Suppressor macrophage treated with lipopolysaccharide for 4 hours (primary cell): ENCODE measurements at places on chromosomes 5 and 9.
A peak's percentile ranks its signal among the peaks of the same experiment; 100 is the strongest.

- DNase-seq, result no peak
Measured at GRCh38 chr5:141786700-141787099, 91.5 kb downstream of the PCDH1 start.

GRCh38 chr9:5419987-5420386 is 17.7 kb downstream of the PLGRKT start:
- DNase-seq, result no peak

GRCh38 chr9:127179633-127180441 is 57.4 kb upstream of the ANGPTL2 start:
- DNase-seq, result no peak

DNA sequence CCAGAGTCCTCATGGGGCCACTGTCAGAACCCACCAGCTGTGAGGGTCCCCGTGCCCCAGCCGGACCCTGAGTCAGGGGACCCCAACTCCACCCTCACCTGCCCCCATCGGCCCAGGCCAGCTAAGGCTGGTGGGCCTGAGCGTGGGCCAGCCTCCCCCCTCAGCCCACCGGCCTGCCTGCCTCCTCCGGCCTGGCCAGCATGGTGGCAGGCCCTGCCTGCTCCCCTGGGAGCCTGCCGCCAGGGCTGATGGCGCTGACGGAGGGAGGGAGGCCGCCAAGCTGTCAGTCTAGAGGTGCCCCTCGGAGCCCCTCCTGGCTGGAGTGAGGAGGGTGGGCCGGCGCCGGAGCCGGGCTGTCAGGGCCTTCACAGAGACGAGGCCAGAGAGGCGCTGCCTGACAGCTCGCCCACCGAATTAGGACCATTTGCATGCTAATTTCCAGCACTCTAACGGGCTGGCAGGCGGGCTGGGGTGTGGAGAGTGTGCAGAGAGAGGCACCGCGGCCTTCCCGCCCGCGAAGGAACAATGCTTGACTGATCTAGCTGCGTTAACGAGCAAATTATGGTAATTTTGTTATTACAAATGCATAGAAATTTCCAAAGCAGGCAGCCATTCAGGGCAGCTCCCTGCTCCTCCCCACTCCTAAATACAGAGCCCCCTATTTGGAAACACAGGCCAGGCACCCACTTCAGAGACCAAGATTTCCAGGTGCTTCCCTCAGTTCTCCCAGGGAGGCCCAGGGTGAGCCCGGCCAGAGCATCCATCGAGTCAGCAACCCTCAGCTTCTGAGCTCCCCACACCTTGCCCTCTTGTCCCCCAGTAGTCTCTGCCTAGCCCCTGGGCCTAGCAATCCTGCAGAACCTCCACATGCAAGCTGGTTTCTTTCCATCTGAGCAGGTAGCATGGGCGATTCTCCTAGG is 169.3 kb downstream of the PAX5 start:
- DNase-seq, result no peak

DNA sequence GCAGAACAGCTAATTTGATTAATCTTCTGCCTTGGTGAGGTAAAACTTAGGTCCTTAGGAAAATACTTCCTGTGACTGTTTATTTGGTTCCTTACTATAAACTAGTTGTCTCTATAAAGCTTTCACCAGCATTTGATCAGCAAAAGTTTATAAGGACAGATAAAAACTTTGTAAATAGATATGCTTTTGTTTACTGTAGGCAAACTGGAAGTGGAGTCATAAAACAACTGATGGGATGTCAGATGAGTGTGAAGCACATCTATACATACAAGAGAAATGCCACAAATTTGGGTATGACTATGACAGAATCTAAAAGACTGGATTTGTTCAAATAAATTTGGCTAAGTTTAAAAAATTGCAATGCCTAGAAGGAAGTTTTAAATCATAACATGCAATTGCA is 5.5 kb downstream of the PTGER4 start:
- no peak for DNase-seq

DNA sequence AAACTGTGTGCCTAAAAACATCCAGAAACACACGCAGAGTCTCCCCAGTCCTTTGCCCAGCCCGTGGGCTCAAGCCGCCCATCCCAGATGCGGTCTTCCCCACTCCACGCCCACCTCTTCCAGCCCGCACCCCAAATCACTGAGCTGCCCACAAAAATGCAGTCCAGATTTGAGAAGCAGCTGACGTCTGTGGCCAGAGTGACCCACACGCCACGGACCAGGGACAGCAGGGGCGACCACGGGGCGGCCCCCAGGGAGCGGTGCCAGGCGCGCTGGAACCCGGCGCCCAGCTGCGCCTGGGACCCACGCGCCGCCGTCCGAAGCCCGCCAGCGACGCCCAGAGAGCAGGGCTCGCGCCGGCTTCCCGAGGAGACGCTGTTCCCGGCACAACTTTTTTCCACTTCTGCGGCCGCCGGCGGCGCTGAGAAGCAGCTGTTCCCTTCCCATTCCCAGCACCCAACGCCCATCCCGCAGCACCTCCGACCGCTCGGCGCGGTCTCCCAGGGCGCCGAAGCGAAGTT is 674 bp downstream of the LHFPL2 start:
- peak; percentile 46 for DNase-seq

DNA sequence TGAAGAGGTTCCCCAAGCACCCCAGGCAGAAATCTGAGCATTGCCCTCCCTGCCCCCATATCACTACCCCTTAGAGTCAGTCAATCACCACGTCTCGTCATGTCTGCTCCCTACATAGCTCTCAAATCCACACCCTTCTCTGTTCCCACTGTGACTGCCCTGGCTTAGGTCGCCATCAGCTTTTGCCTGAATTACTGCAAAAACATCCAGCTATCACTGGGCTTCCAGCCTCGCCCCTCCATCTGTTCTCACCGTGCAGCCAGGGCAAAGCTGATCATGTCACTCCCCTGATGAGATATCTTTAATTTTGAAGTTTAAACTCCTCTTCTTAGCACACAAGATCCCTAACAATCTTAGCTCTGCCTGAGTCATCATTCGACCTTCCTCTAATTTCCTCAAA is 89.6 kb upstream of the TBC1D2 start:
- no peak for DNase-seq

GRCh38 chr9:132384376-132384775 is 22.3 kb downstream of the TTF1 start:
- no peak for DNase-seq

DNA sequence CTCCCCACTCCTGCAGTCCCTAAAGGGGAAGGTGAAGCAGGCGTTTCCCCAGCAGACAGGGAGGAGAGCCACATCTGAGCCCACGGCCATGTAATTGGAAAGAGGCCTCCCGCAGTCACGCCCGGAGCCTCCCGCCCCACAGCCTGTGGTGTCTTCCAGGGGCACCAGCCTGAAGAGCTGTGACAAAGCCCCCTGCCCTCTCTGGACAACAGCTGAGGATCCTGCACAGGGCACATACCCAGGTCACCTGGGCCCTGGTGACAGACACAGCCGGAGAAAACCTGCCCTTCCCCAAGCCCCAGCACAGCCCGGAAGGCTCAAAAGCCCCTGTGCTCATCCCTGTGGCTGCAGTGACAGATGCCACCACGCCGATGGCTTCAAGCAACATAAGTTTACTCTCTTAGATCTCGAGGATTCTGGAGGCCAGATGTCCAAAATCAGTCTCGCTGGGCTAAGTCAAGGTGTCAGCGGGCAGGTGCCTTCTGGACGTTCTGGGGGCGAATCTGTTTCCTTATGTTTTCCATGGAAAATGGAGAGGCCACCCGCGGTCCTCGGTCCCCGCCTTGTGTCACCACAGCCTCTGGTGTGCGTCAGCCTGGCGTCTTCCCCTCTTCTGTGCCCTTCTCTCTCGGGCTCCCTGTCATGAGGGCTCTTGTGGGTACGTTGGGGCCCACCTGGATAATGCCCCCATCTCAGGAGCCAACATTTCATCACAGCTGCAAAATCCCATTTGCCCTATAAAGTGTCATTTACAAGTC is 71.5 kb downstream of the PSMB7 start:
- no peak for DNase-seq

GRCh38 chr5:87756951-87757350 is 344.2 kb upstream of the CCNH start:
- DNase-seq, result no peak
